ENCODE measurements at places on chromosomes 4 and X. TPM values are rescaled to one million over a fixed set of nuclear protein-coding genes. Genes with fewer than 3 reads are reported as not detected.

The CXCL6 gene
- not detected for total RNA-seq

The POU3F4 gene
- total RNA-seq = not detected

The STPG2 gene
- not detected for total RNA-seq

The ADRA2C gene
- total RNA-seq = 9.2 TPM

The TCP11X2 gene
- not detected for total RNA-seq

The IGSF1 gene
- 0.32 TPM for total RNA-seq

The ARMCX4 gene
- total RNA-seq = 0.63 TPM

The P2RY8 gene
- 0.02 TPM for total RNA-seq

The SYNPO2 gene
- 1.0 TPM for total RNA-seq

The SFRP2 gene
- total RNA-seq = 0.05 TPM

The C4orf50 gene
- not detected for total RNA-seq

The DCAF12L1 gene
- not detected for total RNA-seq

The CENPVL3 gene
- 0.17 TPM for total RNA-seq

The RAB9B gene
- total RNA-seq = not detected

The KLF3 gene
- total RNA-seq = 13.8 TPM

The FAM47E gene
- 0.27 TPM for total RNA-seq

The ADGRG2 gene
- 9.3 TPM for total RNA-seq

The BANK1 gene
- total RNA-seq = 0.81 TPM

The ENOPH1 gene
- total RNA-seq = 29.5 TPM

The CLDN34 gene
- total RNA-seq = not detected

The FHDC1 gene
- total RNA-seq = 0.86 TPM

The SORCS2 gene
- 5.8 TPM for total RNA-seq

The ZXDB gene
- total RNA-seq = 10.5 TPM

The SNX12 gene
- 82.6 TPM for total RNA-seq
